ENCODE measurements at places on chromosomes 7 and 10. TPM values are rescaled to one million over a fixed set of nuclear protein-coding genes. Genes with fewer than 3 reads are reported as not detected.

CEP41 gene
- 8.0 TPM for total RNA-seq

UBTD1 gene
- 22.5 TPM for total RNA-seq

SFTPA2 gene
- total RNA-seq = not detected

NYAP1 gene
- total RNA-seq = 0.13 TPM

ATOH7 gene
- total RNA-seq = not detected

Measured in aortic smooth muscle cell (primary cell).